ENCODE measurements at places on chromosomes 13 and 19.

- DNase-seq = no peak
These were observed 215.0 kb downstream of the DCLK1 start for GRCh38 chr13:35916146-35916545.

GRCh38 chr19:56091066-56091490 is 30.0 kb downstream of the ZNF787 start:
- DNase-seq = no peak

GRCh38 chr19:49983645-49984229 is 22.8 kb upstream of the SIGLEC11 start:
- peak; percentile 82 for DNase-seq

GRCh38 chr13:98428256-98428966 is 148.5 kb downstream of the STK24 start:
- DNase-seq = no peak

- DNase-seq = no peak
These were observed 45.8 kb downstream of the RFX2 start for GRCh38 chr19:6064336-6065073.

- no peak for DNase-seq
These were observed 210.6 kb upstream of the NBEA start for GRCh38 chr13:34731486-34731885.

GRCh38 chr13:99278843-99279242 is 20.7 kb upstream of the GPR18 start:
- no peak for DNase-seq

GRCh38 chr13:45231722-45232121 is 30.9 kb upstream of the KCTD4 start:
- DNase-seq = no peak

DNA sequence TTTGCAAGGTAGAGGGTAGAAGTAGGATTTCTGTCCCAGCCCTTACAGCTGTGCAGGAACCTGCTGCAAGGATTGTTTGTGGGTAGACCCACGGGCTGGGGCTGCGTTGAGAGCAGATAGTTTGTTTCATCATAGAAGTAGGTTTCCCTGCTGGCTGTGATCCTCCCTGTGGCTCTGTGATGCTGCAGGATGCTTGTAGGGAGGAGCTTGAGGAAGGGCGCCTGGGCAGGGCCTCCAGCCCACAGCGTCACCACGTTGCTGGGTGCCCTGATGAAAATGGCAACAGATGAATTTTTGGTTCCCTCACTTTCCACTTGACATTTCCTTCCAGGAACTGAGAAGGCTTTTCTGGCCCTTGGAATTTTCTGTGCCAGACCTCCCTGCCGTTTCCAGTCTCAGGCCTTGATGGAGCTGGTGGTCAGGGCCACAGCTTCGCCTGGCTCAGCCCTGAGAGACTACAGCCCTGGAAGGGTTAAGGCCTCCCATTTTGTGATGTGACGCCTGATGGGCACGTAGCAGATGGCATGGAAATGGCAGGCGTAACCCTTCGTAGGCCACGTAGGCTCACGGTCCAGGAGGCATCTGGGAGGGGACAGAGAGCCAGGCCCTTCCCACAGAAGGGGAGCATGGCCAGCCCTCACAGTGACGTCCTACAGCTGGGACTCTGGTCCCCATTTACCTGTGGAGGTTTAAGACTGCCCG is 42.2 kb downstream of the GATAD2A start:
- peak; percentile 27 for DNase-seq

GRCh38 chr13:99961636-99962035 is 9.9 kb downstream of the ZIC5 start:
- DNase-seq = no peak

- no peak for DNase-seq
These were observed 38.5 kb upstream of the TFDP1 start for GRCh38 chr13:113545931-113546516.

DNA sequence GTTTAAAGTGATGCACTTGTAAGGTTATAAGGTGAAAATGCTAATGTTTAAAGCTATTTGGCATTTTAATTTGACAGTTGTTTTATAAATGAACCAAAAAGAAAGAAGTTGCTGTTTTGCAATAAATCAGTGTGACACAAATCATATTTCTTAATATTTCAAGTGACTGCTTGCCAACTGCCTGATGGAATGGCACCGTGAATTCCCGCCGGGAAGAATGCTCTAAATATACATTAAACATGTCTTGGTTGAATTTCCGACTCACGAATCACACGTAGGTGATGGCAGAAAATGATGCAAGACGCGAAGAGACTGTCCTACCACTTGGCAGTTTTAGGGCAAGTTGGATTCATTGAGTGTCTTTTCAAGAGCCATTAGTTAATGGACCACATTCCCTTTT is 3.1 kb upstream of the GJB2 start:
- no peak for DNase-seq

DNA sequence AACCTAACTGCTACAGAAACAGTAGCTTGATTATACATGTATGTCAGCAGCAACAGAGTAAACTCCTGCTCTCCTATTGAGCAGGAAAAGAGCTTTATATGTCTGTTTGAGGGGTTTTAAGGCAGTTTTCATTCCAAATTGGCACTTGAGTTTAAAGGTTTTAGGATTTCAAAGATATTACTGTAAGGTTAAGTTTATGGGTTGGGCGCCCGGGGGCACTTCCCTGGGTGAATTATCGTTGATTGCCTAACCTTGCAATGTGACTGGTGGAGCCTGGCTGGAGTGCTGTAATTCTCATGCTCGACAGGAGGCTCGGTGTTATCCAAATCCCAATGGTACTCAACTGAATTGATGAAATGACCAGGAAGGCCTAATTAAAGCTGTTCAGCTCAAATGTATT is 1586.1 kb downstream of the OLFM4 start:
- DNase-seq = no peak

GRCh38 chr13:26168835-26169234 is 53.3 kb downstream of the RNF6 start:
- no peak for DNase-seq

- DNase-seq = no peak
These were observed 2.0 kb upstream of the TSHZ3 start for GRCh38 chr19:31351056-31351854.

- DNase-seq = no peak
These were observed 27.0 kb downstream of the SAE1 start for GRCh38 chr19:47157431-47158321.

GRCh38 chr13:32676242-32676641 is 90.0 kb downstream of the PDS5B start:
- DNase-seq = no peak

DNA sequence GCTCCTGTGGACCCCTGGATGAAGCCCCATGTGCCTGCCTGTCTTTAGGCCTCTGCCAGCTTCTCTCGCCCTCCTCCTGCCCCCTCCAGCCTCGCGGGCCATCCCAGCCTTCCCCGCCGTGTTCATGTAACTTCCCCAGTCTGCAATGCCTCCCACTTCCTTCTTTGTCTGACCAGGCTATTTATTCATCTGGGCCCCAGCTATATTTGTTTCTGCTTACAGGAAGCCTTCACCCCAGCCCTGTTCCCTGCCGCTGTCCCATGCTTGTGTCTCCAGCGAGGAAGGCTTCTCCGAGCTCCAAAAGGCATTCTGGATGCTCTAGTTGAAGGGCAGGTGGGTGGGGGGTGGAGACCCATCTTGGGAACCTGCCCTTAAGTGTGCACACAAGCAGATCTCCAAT is 7.9 kb upstream of the C3 start:
- DNase-seq = no peak

DNA sequence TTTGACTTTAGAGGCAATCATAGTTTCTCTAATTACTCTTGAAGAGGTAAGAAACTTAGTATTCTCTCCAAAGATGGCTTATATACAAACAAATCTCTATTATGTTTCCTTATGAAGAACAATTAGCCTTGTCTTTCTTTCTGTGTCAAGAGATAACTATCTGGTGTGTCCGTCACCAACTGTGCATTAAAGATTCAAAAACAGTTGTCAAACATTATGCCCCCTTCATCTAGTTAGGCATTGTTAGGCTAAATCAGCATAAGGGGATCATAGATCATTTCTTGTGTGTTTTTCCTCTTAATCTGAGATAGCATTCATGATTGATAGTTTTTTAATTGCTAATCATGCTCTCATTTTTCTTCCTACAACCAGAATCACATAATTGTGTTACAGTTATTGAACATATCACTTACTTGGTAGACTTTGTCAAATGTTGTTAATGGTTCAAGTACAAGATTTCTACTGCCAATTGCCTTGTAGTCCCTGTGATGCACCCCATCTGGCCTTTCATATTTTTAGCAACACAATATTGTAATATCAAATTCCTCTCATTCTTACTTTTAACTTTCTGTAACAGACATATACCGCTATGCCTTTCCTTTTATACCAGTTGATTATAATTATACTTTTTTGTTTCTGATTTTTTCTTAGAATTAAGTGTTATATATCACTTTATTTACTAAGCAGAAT is 612.7 kb downstream of the SLITRK6 start:
- no peak for DNase-seq

DNA sequence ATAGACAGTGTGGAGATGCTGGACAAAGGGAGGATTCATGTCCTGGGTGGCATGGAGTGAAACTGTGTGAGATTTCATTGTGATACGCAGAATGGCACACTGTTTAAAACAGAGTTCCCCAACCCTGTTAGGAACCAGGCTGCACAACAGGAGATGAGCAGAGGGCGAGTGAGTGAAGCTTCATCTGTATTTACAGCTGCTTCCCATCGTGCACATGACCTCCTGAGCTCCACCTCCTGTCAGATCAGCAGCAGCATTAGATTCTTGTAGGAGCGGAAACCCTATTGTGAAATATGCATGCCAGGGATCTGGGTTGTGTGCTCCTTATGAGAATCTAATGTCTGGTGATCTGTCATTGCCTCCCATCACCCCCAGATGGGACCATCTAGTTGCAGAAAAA is 72.5 kb downstream of the RAP2A start:
- no peak for DNase-seq

DNA sequence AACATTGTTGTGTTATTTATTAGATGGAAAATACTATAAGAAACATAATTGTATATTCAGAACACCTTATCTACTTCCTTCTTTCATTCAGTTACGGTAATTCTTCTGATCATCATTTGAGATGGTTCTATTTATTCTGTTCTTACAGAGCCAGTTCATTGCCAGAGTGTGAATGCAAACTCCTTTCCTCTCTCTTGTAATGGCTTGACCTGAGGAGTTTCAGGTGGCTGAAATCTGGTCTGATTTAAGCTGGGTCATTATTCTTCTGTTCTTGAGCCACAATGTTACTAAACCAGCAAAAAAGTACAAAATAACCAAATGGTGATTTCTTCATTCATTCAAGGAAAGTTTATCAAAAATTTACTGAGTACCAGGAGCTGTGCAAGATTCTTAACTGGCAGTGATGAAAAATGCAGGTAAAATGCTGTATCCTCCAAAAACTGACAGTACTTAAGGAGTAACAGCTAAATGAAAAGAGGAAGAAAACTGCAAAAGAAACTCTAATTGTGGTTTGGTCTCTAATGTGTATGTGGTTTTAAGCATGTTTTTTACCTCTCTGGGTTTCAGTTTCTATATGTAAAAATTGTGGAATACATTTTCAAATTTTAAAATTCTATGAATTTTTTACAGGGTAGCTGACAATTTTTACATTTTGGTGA is 182.4 kb upstream of the UFM1 start:
- DNase-seq = no peak

GRCh38 chr19:2199215-2199614 is 35.5 kb downstream of the DOT1L start:
- DNase-seq = no peak

- peak; percentile 56 for DNase-seq
These were observed 5.3 kb upstream of the CSNK1G2 start for GRCh38 chr19:1935484-1936208.

DNA sequence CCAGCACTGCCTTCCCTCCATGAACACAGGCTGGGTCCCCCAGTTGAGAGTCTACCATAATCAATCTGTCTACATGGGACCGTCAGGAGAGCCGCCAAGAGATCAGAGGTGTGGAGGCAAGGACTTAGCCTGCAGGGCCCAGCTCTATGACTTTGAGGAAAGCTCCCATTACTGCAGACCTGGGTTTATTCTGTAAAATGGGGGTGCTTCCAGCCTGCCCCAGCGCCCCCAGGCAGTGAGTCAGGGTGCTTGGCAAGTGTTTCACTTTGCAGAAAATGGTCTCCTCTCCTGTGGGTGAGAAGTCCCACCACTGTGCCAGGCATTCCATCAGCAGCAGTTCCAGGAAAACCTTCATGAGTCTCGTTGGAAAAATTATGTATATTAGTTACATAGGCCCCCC is 75.5 kb upstream of the VSTM2B start:
- no peak for DNase-seq

- no peak for DNase-seq
These were observed 1550.8 kb upstream of the SLC10A2 start for GRCh38 chr13:104616990-104617389.

DNA sequence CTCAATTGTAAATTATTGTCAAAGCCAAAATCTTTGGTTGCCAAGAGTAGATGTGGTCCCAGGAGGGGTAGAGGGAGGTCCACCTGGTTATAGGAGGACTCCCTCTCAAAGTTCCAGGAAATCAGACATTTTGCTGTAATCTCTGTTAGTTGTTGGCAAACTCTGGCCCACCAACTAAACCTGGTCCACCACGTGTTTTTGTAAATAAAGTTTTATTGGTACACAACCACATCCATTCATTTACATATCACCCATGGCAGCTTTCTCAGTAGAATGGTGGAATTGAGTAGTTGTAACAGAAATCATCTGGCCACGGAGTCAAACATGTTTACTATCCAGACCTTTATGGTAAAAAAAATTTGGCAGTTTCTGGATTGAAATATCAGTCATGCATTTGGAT is 70.6 kb downstream of the ZNF557 start:
- no peak for DNase-seq

DNA sequence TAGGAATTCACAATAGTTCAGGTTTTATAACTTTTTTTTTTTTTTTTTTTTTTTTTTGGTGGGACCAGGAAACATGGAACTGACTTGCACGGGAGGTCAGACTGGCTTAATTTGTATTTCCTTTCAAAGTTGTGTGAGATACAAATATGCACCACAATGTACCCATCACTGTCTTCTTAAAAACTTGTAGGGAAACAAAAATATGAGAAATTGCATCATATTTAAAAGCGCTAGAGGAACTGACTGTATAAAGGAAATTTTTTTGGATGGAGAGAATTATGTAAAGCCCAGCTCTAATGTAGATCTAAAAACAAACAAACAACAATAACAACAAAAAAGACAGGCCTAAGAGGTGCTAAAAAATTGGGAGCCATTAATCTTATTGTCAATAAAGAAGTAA is 246.5 kb downstream of the DCT start:
- DNase-seq = no peak

DNA sequence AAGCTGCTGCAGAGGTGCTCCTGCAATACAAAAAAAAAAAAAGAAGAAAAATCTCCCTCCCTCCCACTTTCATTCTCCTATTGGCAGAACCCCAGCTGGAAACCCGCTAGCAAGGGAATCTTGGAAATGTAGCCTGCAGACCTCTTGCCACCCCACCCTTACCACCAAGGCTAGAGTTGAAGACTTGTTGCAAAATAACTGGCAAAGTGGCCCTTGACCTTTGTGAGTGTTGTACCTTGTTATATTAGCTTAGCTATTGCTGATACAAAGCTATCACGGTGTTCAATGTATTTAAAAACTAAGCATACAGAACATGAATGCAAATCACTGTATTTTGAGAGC is 57.5 kb upstream of the KCTD4 start:
- DNase-seq = no peak
